ENCODE measurements at places on chromosomes 5 and 9.

DNA sequence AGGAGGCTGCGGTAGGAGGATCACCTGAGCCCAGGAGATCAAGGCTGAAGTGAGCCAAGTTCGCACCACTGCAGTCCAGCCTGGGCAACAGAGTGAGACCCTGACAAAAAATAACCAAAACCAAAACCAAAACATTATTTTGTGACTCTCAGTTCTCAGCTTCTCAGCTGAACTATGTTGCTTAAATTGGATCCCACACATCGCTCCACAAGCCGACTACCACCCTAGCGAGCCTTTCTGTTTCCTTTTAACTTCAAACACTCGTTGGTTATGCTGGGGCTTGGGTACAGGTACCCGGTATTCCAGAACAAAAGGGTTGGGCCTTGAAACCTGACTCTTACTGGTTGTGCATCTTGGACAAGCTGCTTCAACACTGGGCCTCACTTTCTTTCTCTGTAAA lies 3.8 kb upstream of the PTGS1 start:
- no peak for DNase-seq

DNA sequence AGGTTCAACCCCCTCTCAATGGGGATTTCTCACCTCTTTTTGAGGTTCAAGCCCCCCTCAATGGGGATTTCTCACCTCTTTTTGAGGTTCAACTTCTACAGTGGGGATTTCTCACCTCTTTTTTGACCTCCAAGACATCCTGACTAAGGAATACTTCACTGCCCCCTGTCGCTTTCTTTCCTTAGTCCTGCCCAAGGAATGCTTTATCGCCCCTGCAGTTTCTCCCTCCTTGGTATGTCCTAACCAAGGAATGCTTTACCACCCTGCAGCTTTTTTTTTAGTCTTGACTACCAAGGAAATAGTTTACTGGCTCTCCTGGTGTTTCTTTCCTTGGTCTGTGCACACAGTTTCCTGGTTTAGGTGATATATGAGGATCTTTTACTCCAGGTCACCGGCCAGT lies 9.6 kb upstream of the IRGM start:
- no peak for DNase-seq

DNA sequence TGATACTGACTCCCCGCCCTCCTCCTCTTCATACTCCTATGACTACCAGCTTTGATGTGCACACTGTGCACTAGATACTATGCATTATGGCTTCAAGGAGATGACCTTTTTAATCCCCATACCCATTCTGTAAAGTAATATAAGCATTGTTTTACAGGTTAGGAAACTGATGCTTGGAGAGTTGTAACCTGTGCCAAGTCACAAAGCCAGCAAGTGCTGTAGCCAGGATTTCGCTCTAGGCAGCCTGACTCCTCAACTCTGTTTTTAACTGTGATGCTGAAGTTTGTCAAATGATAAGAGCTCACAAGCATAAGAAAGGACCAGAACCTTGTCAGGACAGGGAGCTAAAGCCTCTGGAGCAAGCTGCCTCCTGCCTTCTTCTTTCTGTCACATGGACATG lies 461.3 kb downstream of the TMEM232 start:
- no peak for DNase-seq

GRCh38 chr9:2666569-2666968 lies 45.0 kb downstream of the VLDLR start:
- DNase-seq = no peak

DNA sequence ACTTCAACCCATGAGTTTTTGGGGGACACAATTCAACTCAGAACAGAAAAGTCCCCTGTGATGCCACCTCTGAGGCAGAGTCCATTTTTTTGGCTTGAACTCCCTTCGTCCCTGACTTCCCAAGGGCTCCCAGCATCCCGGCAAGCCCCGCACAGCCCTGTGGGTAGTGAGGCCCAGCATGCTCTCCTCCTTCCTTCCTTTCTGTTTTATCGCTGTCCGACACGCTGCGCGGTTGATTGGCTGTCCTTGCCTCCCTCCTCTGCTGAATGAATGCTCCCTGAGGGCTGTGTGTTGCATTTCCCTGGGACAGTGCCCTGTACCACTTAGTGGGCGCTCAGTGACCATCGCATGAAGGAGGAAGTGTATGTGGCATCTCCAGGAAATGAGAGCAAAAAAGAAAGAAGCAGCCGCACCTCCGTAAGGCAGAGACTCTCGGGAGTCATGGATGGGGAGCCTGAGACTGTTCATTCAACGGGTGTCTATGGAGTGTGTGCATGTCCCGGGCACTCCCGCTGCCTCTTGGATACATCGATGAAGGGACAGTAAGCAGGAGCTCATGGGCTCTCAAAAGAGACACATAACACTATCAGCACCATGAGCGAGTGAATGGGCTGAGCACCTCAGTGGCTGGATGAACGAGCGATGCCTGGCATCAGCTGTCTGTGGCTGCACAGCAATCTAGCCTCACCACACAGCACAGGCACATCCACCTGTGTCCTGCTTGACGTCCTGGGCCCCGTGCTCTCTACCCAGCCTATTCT lies 10.1 kb upstream of the IRX4 start:
- DNase-seq = no peak

DNA sequence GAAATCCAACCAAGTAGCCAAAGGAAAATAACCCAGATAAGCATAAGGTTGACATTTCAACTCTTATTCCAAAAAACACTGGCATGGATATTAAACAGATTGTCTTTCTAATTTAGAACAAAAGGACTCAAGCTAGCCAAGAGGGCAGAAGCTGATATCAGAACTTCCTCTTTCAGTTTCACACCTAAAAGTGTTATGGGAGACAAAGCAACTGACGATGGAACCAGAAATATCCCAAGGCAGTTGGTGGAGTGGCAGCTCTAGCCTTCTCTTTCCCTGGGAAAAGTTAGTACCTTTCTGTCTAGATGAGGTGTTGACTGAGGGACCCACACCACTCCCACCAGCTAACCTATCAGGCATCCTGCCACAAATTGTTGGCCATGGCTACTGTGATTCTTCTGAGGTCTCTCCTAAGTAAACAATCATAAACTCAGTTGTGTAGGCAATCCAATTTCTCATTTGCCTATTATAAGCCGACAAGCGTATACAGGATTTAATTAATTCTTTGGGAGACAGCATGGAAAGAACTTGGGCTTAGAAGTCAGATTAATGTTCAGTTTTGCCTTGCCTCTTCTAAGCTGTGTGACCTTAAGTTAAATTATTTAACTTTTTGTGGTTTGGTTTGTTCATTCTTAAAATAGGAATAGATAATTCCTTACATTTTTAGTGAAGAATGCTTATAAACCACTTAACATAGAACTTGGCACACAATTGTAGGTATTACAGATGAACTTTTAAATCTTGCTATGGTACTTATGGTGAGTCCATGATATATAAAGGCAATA lies 110.9 kb upstream of the ADAMTSL1 start:
- no peak for DNase-seq

- DNase-seq = no peak
These were observed 7.2 kb upstream of the RPL26L1 start for GRCh38 chr5:172952034-172952511.

DNA sequence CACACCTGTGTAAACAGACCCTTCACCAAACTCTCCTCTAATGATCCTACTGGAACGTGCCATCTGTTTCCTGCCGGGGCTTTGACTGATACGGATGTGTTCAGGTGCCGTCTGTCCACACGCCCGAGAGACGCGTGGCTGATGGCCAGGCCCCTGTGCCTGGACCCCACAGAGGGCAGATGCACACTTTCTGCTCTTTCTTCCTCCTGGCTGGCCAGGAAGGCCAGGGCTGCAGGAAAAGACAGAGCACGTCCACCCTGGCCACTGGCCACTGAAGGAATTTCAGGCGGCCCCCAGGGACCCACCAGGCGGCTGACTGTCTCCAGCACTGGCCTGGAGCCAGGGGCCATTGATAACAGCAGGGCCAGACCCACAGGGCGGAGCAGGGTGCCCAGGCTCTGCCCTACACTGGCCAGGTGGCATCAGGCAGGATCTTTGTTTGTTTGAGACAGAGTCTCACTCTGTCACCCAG lies 3.6 kb upstream of the ENG start:
- no peak for DNase-seq

- DNase-seq = no peak
These were observed 575.3 kb upstream of the MEF2C start for GRCh38 chr5:89458332-89458656.

GRCh38 chr5:88238732-88239131 lies 29.9 kb downstream of the TMEM161B start:
- no peak for DNase-seq

GRCh38 chr9:90176901-90177300 lies 465.7 kb downstream of the DIRAS2 start:
- DNase-seq = no peak

Data from stimulated activated CD8-positive, alpha-beta memory T cell treated with anti-CD3 and anti-CD28 coated beads, Interleukin-7, amount 100 ng/mL, for 1 hour (primary cell).